ENCODE measurements at places on chromosomes 7 and 10.

- DNase-seq = no peak
Observed at GRCh38 chr10:10533437-10533836, 484.2 kb upstream of the CELF2 start.

DNA sequence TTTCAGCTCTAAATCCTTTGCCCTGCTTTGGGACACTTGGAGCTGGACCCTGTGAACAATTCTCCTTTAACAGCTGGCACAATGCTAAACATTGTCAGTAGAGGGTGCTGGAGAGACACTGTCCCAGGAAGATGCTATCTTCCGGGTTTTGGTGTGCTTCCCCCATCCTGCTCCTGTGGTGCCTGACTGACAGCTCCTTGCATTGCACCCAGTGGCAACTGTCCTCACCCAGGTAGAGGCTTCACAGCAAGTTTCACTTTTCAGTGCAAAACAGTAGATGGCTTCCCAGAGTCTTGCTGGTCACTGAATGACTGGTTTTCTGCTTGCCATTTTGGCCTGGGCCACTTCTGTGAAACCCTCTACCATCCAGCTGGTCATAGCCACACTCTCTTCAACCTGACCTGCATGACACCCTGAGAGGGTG lies 77.3 kb downstream of the CDC14C start:
- no peak for DNase-seq

DNA sequence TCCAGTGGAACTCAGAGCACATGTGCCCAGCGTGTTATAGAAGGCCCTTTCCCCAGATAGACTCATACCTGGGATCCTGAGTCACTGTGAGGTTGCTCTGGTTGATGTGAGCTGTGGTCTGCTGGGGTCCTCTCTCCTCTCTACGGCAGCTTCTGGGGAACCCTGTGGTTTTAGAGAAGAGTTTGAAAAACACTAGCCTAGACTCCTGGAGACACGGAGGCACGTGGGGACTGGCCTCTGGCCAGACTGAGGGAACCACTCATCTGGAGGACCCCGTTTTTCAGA lies 10.3 kb downstream of the ZNF775 start:
- DNase-seq = no peak

DNA sequence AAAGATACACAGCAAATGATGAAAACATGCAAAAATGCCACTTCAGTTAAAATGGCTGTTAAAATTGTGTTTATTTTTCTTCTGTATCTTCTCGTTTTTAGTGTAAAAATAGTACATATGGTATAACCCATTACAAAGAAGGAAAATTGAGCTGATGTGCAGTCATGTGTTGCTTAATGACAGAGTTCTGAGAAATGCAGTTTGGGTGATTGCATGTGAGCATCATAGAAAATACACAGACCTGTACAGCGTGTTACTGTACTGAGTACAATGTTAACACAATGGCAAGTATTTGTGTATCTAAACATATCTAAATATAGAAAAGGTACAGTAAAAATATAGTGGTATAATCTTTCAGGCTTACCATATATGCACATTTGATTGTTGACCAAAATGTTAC lies 7.3 kb downstream of the DMTF1 start:
- DNase-seq = no peak

DNA sequence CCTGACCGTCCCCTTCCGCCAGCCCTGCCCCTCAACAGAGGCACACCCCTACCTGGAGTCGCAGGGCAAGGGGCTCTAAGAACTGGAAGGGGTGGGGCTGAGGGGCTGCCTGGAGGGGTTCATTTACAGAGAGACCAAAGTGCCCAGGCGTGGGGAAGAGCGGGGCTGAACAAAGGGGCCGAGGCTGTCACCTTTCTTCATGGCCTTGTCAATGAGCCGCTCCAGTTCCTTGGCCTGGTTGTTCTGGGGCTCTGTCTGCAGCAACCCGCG lies 2.3 kb upstream of the CLDN15 start:
- no peak for DNase-seq

GRCh38 chr7:102287111-102287980 lies 678 bp downstream of the SH2B2 start:
- DNase-seq = no peak

GRCh38 chr7:42687211-42688055 lies 224.4 kb downstream of the C7orf25 start:
- no peak for DNase-seq

GRCh38 chr7:25260862-25261494 lies 32.7 kb upstream of the NPVF start:
- DNase-seq = peak; percentile 41

DNA sequence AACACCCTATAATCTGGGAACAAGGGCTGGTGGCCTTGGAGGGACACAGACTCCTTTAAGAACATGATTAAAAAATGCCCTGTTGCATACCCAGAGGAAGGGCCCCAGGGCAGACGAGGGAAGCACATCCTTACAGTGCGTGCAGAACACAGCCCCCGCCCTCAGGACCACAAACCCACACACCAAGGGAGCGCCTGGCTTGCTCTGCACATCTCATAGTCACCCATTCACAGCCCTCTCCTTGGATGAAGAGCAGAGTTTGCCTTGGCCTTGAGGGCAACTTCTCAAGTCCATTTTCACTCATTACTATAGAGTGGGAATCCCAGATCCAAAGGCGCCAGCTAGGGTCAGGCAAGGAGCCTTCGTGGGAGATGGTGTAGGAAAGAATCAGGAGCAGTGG lies 6.3 kb upstream of the VSIR start:
- no peak for DNase-seq

- DNase-seq = no peak
Observed at GRCh38 chr7:31186202-31186601, 134.1 kb downstream of the ADCYAP1R1 start.

- DNase-seq = no peak
Observed at GRCh38 chr7:79078273-79078672, 375.2 kb downstream of the MAGI2 start.

- no peak for DNase-seq
Observed at GRCh38 chr10:131677671-131678070, 223.1 kb upstream of the PPP2R2D start.

DNA sequence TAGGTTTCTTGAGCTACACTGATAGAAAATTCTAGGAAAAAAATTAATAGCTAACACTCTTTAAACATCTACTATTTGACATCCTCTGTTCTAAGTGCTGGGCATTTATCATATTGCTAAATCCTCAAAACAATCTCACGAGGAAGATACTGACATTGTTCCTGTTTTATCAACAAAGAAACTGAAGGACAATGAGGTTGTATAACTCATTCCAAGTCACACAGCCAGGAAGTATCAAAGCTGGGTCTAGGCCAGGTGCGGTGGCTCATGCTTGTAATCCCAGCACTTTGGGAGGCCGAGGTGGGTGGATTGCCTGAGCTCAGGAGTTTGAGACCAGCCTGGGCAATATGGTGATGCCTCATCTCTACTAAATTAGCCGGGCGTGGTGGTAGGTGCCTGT lies 51.6 kb upstream of the IL6 start:
- no peak for DNase-seq

DNA sequence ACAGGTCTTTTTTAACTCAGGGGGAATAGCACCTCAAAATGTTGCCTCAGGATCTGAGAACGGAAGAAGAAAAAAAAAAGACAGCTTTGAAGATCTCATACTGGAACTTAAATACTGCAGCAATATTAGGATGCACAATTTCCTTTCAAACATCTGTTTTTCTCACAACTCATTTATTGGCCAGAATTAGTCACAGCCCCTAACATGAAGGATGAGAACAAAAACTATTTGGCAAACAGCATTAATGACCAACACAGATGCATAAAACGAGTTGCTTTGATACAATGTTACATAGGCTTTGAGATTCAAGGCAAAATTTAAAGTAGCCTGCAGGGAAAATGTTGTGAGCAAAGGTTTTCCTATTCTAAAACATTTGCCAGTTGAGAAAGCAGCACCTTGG lies 36.5 kb downstream of the JMJD1C start:
- DNase-seq = no peak

GRCh38 chr7:66336760-66337159 lies 131.6 kb downstream of the TPST1 start:
- DNase-seq = no peak

DNA sequence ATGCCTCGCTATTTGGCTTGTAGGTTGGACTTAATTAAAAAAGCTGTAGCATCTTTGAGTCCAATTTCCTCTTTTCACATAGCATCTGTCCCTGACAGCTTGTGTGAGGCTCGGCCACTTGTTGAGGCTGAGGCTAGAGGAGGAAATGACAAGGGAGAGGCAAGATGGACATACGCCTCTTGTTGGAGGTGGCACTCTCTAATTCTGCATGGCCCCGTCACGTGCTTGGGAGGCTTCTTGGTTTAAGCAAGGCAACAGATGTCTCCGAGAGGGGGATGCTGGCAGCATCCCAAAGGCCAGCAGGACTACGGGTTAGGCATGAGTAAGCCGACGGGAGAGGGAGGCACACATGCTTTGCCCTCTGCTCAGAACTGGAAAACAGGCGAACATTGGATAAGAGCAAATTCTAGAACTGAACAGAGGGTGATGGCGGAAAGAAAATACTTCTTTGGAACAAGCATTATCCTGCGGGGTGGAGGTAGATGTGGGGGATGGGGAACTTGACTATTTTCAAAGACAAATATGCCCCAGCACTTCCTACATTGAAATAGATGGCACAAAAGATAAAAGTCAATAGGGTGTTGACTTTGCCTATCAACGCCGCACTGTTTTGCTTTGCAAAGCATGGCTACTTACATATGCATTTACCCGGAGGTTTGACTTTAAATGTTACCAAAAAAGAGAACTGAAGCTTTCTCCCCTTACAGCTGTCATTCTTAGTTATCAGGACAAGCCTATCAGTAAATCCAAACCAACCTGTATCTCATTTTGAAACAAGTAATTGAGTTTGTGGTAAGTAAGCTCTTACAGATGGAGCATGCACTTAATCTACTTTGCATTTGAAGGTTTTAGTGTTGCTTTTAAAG lies 94.8 kb downstream of the CHN2 start:
- DNase-seq = no peak

- DNase-seq = no peak
Observed at GRCh38 chr7:2869981-2870380, 25.9 kb upstream of the GNA12 start.

DNA sequence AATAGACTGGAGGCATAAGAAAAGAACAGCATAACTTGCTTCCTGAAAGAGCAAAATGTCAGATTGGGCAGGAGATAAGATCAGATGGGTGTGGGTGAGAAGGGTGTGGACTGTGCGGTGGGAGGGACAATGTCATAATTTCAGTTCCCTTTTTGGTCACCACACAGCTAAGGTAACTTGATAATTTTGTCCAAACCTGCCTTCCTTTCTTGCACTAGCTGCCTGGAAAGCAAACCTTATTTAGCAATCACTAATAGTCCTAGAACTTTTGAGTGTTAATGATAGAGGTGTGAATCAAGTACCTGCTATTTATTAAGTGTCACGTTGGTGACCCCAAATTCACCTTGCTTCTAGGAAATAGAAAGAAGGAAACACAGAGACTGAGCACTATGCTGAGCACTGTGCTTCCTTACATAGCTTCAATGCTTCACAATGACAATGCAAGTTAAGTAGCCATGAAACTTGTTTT lies 72.4 kb upstream of the SP4 start:
- DNase-seq = no peak

DNA sequence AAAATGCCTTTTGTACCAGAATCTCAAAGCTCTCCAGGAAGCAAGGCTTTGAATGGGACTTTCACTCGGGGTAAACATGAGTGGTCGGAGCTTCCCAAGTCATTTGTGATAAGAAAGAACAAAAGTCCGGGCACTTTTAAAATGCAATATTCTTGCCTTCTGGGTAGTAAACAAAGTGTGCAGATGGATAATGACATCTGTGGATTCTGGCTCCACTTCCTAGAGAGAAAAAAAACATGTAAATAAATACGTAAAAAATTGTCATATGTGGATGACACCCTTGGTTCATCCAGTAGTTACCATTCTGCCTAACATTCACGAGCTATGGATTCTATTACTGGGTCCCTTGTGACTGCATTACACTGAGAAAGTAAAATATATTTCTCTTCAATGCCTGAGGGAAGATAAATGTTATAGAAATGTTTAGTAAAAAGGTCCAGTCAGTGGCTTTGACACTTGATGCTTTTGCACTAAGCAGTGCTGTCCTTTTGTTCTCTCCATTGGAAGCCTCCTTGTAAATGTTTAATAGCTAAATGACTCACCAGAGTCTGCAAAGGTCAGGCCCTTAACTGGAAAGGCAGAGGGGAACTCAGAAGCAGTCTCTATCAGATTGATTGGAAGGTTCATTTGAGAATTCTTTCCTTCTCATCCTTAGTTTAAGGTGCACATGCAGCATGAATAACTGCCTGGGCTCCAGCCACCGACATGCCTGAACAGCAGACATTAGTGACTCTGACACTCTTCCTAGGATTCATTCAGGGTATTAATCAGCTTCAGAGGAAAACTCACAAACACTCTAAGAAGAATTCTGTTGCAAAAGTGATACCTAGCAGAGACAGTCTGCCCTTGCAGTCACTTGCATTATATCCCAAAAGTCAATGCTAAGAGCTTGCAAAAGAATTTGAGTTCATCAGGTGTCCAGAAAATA lies 11.7 kb upstream of the EDRF1 start:
- no peak for DNase-seq

DNA sequence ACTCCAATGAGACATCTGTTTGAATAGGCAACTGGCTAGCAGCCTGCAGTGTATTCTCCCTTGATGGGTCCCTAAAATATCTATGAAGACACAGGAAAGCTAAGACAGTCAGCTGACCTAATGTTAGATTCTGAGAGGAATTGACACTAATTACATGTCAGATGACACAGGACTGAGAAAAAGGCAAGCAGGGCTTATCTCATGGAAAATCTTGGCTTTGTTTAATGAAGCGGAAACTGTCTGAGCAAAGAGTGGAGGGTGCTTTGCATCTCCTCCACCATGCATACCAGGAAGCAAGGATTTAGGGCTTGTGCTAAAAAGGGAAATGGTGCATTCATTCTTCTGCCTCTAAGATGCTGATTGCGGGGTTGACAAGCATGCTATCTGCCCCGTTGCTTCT lies 135.5 kb upstream of the GLI3 start:
- no peak for DNase-seq

- DNase-seq = no peak
Observed at GRCh38 chr7:4739528-4739992, 35.9 kb upstream of the AP5Z1 start.

GRCh38 chr7:43289826-43290225 lies 177.4 kb downstream of the HECW1 start:
- DNase-seq = no peak

GRCh38 chr10:93061594-93062513 lies 1.3 kb downstream of the CYP26C1 start:
- no peak for DNase-seq

DNA sequence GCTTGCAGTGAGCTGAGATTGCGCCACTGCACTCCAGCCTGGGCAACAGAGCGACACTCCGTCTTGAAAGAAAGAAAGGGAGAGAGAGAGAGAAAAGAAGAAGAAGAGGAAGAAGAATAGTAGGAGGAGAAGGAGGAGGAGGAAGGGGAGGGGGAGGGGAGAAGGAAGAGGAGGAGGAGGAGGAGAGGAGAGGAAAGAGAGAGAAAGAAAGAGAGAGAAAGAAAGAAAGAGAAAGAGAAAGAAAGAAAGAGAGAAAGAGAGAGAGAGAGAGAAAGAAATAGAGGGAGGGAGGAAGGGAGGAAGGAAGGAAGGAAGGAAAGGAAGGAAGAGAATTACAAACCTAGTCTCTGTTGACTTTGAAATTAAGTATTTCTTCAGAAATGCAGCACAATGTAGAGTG lies 7.8 kb upstream of the SRPK2 start:
- no peak for DNase-seq

- DNase-seq = no peak
Observed at GRCh38 chr10:373526-374309, 238.5 kb downstream of the ZMYND11 start.

GRCh38 chr7:137715121-137715520 lies 131.7 kb downstream of the DGKI start:
- DNase-seq = no peak

- DNase-seq = no peak
Observed at GRCh38 chr10:32337350-32337749, 9.6 kb downstream of the EPC1 start.
